ENCODE measurements at places on chromosomes 2 and 18.

DNA sequence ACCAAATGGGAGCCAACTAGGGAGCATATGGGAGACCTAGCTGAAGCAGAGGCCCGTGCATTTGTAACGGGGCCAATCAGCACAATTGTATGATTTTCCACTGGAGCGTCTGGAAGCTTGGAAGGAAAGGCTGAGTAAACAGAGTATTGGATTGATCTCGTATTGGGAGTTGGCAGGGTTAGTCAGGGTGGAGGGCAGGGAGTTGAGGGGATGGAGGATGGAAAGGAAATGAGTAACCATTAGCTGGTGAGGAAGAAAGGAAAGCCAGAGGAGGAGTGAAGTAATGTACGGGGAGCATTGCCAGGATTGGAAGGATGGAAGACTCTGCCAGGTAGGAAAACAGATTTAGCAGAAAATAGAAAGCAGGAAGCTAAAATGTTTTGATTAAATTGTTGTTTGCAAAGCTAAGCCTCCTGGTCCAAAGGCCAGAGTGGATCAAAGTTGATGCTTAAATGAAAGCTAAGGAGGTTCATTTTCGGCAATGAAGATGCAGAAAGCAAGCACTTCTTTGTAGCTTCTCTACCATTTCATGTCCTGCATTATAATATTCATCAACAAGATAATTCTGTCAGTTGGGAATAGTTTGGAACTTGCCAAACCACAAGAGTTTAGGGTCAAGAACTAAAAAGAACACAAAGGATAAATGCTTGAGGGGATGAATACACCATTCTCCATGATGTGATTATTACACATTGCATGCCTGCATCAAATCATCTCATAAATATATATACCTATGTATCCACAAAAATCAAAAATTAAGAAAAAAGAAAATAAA is 75.6 kb upstream of the TTN start:
- DNase-seq, result no peak

- no peak for DNase-seq
Measured at GRCh38 chr2:46076251-46076650, 221.0 kb upstream of the EPAS1 start.

- no peak for DNase-seq
Measured at GRCh38 chr18:55086906-55087305, 127.6 kb upstream of the CCDC68 start.

GRCh38 chr2:128361376-128362131 is 42.9 kb upstream of the HS6ST1 start:
- no peak for DNase-seq

DNA sequence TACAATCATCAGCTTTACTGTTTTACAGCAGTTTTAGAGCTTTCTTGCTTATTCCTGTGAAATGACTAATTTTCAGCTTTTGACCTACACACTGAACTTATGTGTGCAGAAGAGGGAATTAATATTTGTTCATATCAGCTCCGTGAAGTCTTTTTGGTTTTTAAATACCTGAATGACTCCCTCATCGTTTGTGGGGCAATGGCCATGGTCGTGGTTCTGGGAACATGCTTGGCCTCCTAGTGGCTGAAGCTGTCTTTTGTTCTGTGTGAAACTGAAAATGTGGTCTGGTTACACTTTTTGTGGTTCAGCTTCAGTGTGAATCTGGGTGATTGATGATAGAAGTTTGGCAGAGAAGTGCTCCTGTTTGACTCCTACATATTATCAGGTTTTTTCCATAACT is 408.1 kb downstream of the THSD7B start:
- no peak for DNase-seq

DNA sequence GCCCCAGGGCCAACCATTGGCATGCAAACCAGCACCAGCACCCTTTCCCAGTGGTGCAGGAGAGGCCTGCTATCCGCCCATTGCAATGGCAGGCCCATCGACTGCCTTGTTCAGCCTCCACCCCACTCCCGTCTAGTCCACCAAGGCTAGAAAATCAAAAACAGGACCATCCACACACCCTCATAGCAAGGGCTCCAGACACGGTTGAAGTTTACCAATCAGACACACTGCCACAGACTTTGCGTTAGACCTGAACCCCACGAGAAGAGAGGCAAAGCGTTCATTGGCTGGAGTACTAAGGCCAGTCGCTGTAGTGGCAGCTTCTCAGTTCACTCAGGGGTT is 95.3 kb upstream of the TEX51 start:
- no peak for DNase-seq

DNA sequence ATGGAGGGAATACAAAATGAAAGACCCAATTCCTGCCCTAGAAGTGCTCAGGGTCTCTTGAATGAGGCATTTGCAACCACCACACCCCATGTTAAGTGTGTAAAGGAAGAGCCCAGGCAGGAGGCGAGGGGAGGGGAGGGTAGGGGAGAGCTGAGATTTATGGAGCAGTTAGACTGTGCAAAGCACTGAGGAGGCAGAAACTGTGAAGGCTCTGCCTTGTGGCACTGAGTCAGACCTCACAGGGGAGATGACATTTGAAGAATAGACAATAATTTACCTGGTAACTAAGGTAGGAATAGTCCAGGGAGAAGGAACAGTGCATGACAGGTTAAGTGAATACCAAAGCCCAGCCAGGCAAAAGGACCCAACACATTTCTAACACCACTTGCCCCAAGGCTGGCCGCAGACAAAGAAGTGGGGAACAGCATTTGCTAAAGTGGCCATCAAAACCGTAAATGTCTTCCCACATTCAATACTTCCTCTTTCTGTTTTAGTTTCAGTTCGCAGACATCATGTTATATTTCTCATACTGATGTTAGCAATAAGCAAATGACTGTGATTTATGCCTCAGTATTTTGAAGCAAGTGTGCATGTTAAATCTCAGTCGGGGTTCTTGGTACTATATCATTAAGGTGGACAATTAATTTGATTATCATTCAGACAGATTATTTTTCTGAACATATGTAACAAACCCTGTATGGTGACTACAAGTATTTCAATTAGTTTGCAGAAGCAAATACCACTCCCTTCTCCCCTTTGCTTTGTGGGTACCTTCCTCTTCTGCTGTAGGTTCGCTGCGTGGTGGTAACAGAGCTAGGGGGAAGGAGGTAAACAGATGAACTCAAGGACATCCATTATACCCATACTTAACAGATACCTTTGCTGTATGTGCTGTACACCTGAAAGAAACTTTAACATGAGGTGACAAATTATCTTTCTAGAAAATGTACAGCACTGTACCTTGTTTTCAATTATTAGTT is 27.5 kb downstream of the CDH20 start:
- DNase-seq, result no peak

Measured in CD8-positive, alpha-beta memory T cell (primary cell).